Activated CD4-positive, alpha-beta memory T cell treated with anti-CD3 and anti-CD28 coated beads, Interleukin-2, amount 10 ng/mL, durations not matched to agents 7 days and 5 days (primary cell): ENCODE measurements at places on chromosomes 6 and 20.

- peaks cover 61% of the 10 kb centered on the region for H3K36me3 ChIP-seq
- H3K27ac ChIP-seq: no peak overlapping the region
- H3K27me3 ChIP-seq: no peaks in the 10 kb centered on the region
- no peak overlapping the region for H3K4me3 ChIP-seq
- no peak for DNase-seq
Measured at GRCh38 chr6:24888715-24889370, 46.9 kb downstream of the RIPOR2 start.

DNA sequence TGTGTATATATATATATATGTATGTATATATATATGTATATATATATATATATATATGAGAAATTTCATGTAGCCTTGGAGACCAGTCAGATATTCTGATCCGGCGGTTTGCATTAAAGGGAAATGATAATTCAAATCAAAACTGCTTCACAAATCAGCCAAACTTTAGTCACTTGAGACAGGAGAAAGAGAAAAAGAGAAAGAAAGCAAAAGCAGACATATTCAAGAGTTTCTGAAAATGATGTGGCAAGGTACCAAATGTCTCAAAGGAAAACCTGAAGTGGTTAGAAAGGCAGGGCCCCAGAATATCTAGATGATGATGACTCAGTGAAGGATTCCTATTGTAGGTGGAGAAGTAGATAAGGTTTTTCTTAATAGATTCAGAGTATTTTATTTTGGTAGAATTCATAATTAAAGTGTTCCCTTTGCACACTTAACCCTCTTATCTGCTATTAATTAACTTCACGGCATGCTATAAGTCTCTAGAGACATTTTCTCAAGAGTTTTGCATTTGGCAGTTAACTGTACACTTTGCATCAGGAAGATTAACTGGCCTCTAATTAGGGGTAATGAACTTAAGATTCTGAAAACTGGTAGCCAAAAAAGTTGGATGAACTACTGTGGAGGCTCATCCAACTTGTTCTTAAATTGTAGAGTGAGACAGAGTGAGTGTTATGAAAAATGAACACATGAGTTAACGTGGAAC, 50.1 kb upstream of the ASF1A start:
- H3K4me1 ChIP-seq: peaks cover 25% of the 10 kb centered on the region
- no peak overlapping the region for H3K4me3 ChIP-seq
- DNase-seq: no peak
- H3K27ac ChIP-seq: peak overlapping the region; percentile 37
- H3K36me3 ChIP-seq: peaks cover 40% of the 10 kb centered on the region
- no peaks in the 10 kb centered on the region for H3K27me3 ChIP-seq

DNA sequence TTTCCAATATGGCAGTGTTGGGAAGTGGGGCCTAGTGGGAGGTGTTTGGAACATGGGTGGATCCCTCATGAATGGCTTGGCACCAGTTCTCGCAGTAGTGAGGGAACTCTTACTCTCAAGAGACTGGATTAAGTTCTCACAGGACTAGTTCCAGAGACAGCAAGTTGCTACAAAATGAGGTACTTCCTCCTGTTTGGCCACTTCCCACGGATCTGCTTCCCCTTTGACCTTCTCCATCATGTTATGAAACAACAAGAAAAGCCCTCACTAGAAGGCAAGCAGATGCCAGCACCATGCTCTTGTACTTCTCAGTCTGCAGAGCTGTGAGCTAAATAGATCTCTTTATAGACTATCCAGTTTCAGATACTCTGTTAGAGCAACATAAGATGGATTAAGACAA, 3.1 kb downstream of the RSPH3 start:
- H3K4me1 ChIP-seq: peaks cover 45% of the 10 kb centered on the region
- H3K36me3 ChIP-seq: peaks cover 2% of the 10 kb centered on the region
- no peaks in the 10 kb centered on the region for H3K27me3 ChIP-seq
- no peak overlapping the region for H3K4me3 ChIP-seq
- H3K27ac ChIP-seq: no peak overlapping the region

DNA sequence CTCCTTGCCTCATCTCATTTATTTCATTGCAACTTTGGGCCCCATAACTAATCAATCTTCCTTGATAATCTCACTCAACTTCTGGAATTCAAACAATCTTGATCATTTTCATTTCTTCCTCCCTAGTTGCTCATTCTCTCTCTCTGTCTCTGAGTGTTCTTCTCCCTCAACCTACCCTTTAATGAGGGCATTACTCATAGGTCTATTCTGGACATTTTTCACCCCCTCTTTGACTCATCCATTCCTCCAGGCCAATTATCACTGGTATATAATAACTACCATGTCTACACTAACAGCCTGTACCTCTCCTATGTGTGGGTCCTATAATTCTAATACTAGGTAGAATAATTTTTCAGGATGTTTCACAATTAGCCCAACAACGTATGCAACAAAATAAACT, 78.8 kb downstream of the COL21A1 start:
- H3K27me3 ChIP-seq: no peaks in the 10 kb centered on the region
- H3K36me3 ChIP-seq: no peaks in the 10 kb centered on the region
- no peak overlapping the region for H3K4me3 ChIP-seq
- DNase-seq: no peak

DNA sequence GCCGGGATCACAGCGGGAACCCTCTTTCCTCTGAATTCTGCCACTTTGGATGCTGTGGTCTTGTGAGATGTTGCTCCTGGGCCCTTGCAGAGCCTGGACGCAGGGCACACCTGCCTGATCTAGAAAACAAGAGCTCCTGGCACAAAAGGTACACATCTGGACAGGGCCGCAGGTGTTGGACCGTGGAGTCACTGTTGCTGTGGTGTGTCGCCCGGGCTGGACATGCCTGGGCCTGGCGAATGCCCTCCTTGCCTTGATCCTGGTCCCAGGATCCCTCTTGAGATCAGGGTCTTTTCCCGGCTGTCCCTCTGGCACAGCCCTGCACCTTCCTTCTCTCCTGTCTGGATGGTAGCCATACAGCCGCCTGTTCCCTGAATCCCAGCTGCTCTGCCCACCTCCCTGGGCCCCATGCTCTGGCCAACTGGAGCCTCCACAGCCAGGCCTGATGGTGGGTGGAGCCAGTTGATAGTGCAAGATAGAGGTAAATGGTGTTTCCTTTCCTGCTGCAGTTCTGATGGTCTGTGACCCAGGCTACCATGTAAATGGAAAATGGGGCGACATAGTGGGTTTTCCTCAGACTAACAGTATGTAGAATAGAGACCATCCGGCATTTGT, 5.0 kb downstream of the FOXP4 start:
- H3K27me3 ChIP-seq: peaks cover 40% of the 10 kb centered on the region
- DNase-seq: no peak
- H3K36me3 ChIP-seq: peaks cover 6% of the 10 kb centered on the region
- H3K4me3 ChIP-seq: no peak overlapping the region
- no peak overlapping the region for H3K27ac ChIP-seq

DNA sequence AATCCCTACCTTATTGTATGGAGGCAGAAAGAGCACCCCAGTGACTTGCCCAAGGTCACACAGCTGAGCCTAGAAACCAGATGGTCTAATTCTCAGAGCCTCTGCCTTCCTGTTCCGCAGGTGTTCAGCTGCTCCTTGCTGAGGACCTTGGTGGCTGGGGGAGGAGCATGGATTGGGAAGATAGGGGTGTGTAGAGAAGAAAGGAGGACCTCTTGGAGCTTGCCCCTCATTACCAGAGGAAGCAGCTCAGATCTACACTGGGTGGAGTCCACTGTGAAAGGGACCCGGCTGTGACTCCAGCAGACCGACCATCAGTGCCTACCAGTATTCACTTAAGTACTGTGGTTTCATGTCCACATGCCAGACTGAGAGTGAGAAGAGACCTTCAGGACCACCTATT, 15.2 kb downstream of the FOXP4 start:
- H3K36me3 ChIP-seq: peaks cover 5% of the 10 kb centered on the region
- H3K27ac ChIP-seq: no peak overlapping the region
- H3K4me3 ChIP-seq: no peak overlapping the region
- H3K4me1 ChIP-seq: peaks cover 24% of the 10 kb centered on the region
- H3K27me3 ChIP-seq: peaks cover 29% of the 10 kb centered on the region

DNA sequence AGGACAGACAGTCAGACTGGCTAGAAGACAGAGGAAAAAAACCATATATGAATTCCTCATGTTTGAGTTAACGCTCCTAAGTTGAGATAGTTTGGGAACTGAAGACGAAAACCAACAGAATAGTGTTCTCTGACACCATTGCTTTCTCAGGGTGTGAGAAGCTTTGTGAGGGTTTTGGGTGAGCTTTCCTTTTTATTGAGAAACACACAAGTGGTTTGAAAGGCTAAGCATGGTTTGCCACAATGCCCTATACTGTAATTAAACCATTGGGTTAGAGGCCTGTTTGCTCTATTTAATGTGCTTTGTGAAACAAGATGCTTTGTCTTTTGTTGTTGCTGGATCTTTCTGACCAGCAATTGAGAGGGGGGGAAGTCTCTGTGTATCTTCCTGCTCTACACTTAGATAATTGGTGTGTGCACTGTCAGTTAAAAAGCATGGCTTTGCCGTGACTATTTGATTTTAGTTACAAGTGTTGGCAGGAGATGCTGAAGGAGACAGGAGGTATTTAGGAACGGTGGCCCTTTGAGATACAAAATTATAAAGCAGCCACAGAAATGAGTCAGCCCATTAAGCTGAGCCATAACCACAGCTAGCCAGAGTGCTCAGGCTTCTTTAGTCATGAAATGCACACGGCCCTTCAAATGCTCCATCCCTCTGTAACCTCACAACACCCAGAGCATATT, 273.0 kb upstream of the PREP start:
- H3K36me3 ChIP-seq: peaks cover 25% of the 10 kb centered on the region
- H3K27me3 ChIP-seq: peaks cover 3% of the 10 kb centered on the region
- H3K4me3 ChIP-seq: no peak overlapping the region
- no peak for DNase-seq
- H3K27ac ChIP-seq: no peak overlapping the region
- H3K4me1 ChIP-seq: peaks cover 10% of the 10 kb centered on the region

DNA sequence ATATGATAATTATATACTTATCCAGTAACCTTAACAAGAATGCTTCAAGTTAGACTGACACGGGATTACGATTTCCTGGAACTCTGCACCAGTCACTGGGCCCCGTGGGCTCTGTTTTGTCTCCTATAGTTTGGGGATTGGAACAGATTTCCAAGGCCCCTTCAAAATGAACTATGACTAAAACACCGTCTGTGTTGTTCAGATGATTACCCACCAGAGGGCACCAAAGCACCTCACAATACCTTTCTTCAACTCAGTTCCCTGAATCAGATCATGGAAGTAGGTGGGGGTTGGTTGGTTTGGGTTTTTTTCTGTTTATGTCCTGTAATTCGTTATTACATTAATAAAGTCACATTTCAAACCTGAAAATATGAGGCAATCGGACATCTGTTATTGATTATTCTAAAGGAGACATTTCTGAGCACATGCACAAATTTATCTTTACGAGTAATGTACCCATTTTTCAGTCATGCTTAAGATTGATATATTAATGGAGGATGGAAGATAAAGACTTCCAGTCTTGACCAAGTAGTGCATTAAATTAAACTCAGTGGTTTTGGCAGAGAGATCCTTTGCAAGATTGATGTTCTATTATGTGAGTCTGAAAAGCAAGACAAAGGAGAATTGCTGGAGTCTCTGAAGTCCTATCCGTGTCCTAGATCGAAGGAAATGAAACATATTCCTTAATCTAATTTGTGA, 112.0 kb upstream of the COL21A1 start:
- H3K4me1 ChIP-seq: no peaks in the 10 kb centered on the region
- no peak overlapping the region for H3K4me3 ChIP-seq
- no peak overlapping the region for H3K27ac ChIP-seq
- DNase-seq: peak; percentile 56
- peaks cover 3% of the 10 kb centered on the region for H3K27me3 ChIP-seq
- no peaks in the 10 kb centered on the region for H3K36me3 ChIP-seq

DNA sequence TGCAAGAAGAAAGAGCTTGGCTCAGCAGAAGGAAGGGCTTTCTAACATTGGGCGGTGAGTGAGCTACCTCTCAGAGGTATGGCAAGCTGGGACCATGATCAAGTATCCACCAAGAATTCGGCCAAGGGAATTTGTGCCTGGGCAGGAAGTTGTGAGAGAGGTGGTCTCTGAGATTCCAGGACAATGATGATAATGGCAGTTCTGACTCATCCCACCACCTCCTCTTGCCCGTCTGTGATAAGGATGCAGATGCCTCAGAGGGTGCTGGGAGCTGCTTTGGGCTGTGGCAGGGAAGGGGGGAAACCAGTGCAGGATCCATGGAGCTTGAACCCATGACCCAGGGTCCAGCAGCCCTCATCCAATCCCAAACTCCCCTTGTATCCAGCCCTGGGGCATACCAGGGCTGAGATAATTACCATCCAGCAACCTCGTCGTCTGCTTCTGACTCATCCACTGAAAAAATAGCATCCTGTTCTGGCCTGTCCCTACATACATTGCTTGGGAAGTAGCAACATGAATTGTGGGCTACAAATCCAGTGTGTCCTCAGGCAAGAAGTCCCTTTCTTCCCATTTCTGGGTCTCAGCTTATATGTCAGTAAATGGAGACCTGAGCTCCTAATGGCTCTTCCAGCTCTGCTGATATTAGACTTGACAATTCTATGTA, 5.9 kb downstream of the TGM6 start:
- no peak overlapping the region for H3K27ac ChIP-seq
- H3K36me3 ChIP-seq: no peaks in the 10 kb centered on the region
- H3K27me3 ChIP-seq: peaks cover 4% of the 10 kb centered on the region
- DNase-seq: no peak
- peak overlapping the region; percentile 48 for H3K4me3 ChIP-seq

- H3K27me3 ChIP-seq: no peaks in the 10 kb centered on the region
- no peak overlapping the region for H3K4me3 ChIP-seq
- no peak for DNase-seq
- no peaks in the 10 kb centered on the region for H3K4me1 ChIP-seq
Measured at GRCh38 chr6:168376120-168376519, 56.5 kb upstream of the DACT2 start.

- no peaks in the 10 kb centered on the region for H3K36me3 ChIP-seq
- peak; percentile 89 for DNase-seq
- H3K4me1 ChIP-seq: peaks cover 7% of the 10 kb centered on the region
- H3K4me3 ChIP-seq: no peak overlapping the region
- H3K27me3 ChIP-seq: peaks cover 22% of the 10 kb centered on the region
Measured at GRCh38 chr20:50186151-50186885, 4.3 kb upstream of the CEBPB start.

GRCh38 chr6:3283641-3284435, 25.1 kb downstream of the PSMG4 start:
- H3K4me3 ChIP-seq: no peak overlapping the region
- no peaks in the 10 kb centered on the region for H3K4me1 ChIP-seq
- no peak for DNase-seq
- H3K36me3 ChIP-seq: no peaks in the 10 kb centered on the region

DNA sequence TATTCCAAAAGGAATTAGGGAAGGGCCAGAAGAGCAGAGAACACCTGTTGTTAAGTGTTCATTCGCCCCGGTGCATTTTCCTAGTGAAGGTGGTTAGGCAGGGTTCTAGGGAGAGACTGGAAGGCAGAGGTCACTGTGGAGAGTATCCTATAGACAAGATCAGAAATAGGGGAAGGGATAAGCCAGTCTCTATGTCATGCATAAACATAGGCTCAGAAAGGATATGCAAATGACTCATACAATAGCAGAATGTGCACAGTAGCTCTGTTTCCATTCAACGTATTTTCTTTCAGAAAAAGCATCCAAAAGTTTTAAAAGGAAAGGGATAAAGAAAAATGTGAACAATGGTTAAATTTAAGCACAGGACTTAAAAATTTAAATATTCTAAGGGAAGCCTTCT, 47.4 kb downstream of the BMP6 start:
- no peak overlapping the region for H3K27ac ChIP-seq
- no peaks in the 10 kb centered on the region for H3K36me3 ChIP-seq
- H3K27me3 ChIP-seq: peaks cover 6% of the 10 kb centered on the region
- no peaks in the 10 kb centered on the region for H3K4me1 ChIP-seq
- no peak overlapping the region for H3K4me3 ChIP-seq
